Muscle of leg (tissue), 16 donors: ENCODE measurements at places on chromosomes 6 and 20. TPM values are rescaled to one million over a fixed set of nuclear protein-coding genes. Genes with fewer than 3 reads are reported as not detected.

DNA sequence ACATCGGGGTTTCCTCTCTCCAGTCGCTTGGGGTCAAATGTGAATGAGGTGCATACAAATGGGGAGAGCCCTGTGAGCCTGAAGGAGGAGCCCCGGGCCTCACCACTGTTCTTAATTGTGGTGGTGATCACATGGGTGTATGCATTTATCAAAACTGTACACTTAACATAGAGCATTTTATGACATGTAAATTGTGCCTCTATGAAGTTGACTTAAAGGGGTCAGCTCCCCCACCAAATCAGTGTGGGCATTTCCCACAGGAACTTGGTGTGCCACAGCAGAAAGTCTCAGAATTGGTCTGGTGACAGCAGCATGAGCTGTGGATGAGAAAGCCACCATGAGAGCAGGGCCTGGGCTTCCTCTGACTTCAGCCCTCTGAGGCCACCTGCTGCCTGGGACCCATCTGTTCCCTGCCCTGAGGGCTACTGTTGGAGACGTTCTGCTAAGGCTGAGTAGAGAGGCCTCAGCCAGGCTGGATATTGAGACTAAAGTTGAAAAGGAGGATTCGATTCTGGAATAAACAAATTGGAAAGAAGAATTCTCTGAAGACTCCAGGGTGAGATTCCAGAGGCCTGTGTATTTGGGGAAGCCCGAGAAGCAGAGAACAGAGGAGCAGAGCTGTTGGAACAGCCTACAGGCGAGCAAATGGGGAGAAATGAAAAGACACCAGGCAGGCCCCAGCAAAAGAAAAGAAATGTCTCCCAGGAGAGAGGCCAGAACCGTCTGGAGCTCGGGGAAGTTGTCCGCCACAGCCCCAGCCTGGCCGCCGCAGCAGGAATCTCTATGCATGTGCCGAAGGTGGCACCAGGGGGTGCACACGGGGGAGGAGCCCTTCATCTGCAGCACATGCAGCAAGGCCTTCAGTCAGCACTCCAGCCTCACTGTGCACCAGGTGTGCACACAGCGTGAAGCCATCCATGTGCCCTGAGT lies 37.6 kb upstream of the XRN2 start:
- no peak for DNase-seq

- DNase-seq = no peak
These were observed 30.4 kb upstream of the MRAP2 start for GRCh38 chr6:84003131-84003530.

Gene DPPA5
- not detected for polyA plus RNA-seq

DNA sequence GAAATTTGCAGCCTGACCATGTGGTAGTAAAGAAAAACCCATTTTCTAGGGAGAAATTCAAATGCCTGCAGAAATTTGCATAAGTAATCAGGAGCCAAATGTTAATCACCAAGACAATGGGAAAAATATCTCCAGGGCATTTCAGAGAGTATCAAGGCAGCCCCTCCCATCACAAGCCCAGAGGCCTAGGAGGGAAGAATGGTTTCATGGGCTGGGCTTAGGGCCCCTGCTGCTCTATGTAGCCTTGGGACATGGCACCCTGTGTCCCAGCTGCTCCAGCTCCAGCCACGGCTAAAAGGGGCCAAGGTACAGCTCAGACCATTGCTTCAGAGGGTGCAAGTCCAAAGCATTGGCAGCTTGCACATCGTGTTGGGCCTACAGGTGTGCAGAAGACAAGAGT lies 117.2 kb upstream of the RALGAPA2 start:
- DNase-seq = no peak

- DNase-seq = no peak
These were observed 24.9 kb downstream of the ITCH start for GRCh38 chr20:34388000-34388399.

GRCh38 chr6:112841553-112842329 lies 494.6 kb downstream of the RFPL4B start:
- DNase-seq = peak; percentile 2

GRCh38 chr6:2410656-2411380 lies 165.4 kb upstream of the GMDS start:
- DNase-seq = no peak

Gene CLDN20
- polyA plus RNA-seq = 0.33 TPM
